IMR-90 (cell line): ENCODE measurements at places on chromosomes 2 and 18. TPM values are rescaled to one million over a fixed set of nuclear protein-coding genes. Genes with fewer than 3 reads are reported as not detected.

DNA sequence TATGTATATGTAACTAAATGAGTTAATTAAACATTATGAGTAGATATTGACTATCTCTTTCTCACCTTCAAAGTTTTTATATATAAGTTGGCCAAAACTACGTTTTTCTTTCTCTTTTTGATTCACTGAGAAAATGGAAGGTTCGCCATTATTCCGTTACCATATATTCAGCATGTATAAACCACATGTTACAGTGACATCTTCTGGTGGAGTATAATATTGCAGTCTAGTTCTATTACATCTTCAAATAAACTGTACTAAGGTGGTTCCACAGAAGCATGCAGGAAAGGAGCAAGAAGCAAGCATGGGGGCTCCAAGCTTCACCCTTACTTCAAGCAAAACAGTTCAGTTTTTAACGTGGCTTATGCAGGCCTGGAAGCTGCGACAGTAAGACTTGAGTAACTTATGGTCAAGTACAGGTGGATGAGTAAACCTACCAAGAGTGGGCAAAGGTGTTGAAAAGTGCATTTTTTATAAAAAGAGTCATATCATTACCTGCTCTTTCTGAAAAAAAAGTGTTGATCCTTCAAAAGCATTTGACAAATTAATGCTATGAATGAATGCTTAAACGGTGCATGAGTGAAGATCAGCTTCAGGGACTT lies 129.8 kb upstream of the RAB6C start:
- no peaks in the 10 kb centered on the region for H3K27me3 ChIP-seq
- H3K27ac ChIP-seq, result no peak overlapping the region
- no peak overlapping the region for H3K4me3 ChIP-seq
- H3K4me1 ChIP-seq, result no peaks in the 10 kb centered on the region

GRCh38 chr2:183495589-183496267 lies 371.5 kb downstream of the NUP35 start:
- DNase-seq, result no peak
- H3K4me1 ChIP-seq, result no peaks in the 10 kb centered on the region
- no peaks in the 10 kb centered on the region for H3K27me3 ChIP-seq
- no peak overlapping the region for H3K4me3 ChIP-seq

- peaks cover 9% of the 10 kb centered on the region for H3K4me1 ChIP-seq
- H3K36me3 ChIP-seq, result no peaks in the 10 kb centered on the region
- no peak overlapping the region for H3K27ac ChIP-seq
- H3K4me3 ChIP-seq, result no peak overlapping the region
These were observed 120.4 kb upstream of the KLF7 start for GRCh38 chr2:207286106-207286505.

GRCh38 chr2:173350383-173350782 lies 4.3 kb upstream of the CDCA7 start:
- no peak for DNase-seq
- H3K27ac ChIP-seq, result no peak overlapping the region
- H3K27me3 ChIP-seq, result peaks cover 13% of the 10 kb centered on the region
- no peaks in the 10 kb centered on the region for H3K36me3 ChIP-seq

DNA sequence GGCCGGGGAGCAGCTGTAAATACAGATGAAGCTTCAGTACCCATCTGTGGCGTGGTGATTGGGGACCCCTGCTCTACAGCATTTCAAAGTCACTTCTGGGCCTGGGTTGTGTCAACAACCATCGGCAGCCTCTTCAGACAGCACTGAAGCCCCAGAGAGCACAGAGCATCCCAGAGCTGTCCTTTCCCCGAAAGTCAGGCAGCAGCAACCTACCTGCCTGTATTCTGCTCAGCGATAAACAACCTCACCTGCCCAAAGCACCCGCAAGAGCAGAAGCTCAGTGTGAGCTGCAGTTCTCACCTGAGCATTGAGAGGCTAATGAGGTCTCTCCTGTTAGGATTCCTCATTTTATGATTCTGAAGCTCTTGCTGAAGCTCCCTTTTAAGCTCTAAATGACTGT lies 19.3 kb downstream of the TRABD2A start:
- H3K27ac ChIP-seq, result no peak overlapping the region
- DNase-seq, result no peak
- no peaks in the 10 kb centered on the region for H3K36me3 ChIP-seq
- H3K4me1 ChIP-seq, result peaks cover 2% of the 10 kb centered on the region
- H3K27me3 ChIP-seq, result no peaks in the 10 kb centered on the region

The GPR75 gene
- total RNA-seq, result 1.4 and 1.7 TPM in 2 replicates

The ABHD1 gene
- not detected in 2 replicates for total RNA-seq

The UGT1A6 gene
- total RNA-seq, result not detected in 2 replicates
